Activated CD4-positive, alpha-beta T cell treated with anti-CD3 and anti-CD28 coated beads, Interleukin-2, amount 50 U/mL, for 24 hours (primary cell): ENCODE measurements at places on chromosomes 1 and 21.

DNA sequence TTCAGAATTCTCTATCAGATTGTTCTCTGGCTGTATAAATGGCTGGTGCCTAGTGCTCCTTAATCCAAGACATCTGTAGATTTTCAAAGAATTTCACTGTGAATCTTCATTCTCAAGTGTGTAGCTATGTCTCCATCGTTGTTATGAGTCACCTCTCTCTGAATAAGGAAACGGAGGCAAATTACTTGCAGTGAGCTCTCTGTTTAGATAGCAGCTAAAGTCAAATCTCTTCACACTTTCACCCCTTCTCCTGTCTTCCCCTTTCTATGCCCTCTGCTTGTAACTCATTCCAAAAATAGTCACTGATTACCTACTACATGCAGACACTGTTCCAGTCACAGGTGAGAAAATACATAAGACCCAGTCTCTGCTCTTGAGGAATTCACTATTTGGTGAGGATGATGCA lies 39.7 kb downstream of the CHML start:
- DNase-seq, result no peak

- DNase-seq, result no peak
These were observed 86.8 kb upstream of the RGS4 start for GRCh38 chr1:162982364-162982763.

DNA sequence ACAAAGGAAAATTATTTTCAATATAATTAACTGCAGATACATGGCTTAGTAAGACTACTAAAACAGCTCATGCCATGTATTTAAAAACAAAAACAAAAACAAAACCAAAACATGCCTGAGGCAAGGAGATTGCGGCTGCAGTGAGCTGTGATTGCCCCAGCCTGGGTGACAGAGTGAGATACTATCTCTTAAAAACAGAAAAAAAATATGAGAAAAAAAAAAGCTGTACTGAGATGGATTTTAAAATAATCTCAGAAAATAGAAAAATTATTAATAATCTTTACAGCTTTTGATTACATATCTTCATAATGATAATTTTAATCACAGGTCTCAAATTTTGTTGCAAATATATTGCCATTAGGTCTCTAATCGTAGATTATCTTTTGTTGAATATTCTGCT lies 24.0 kb upstream of the LIN9 start:
- no peak for DNase-seq

DNA sequence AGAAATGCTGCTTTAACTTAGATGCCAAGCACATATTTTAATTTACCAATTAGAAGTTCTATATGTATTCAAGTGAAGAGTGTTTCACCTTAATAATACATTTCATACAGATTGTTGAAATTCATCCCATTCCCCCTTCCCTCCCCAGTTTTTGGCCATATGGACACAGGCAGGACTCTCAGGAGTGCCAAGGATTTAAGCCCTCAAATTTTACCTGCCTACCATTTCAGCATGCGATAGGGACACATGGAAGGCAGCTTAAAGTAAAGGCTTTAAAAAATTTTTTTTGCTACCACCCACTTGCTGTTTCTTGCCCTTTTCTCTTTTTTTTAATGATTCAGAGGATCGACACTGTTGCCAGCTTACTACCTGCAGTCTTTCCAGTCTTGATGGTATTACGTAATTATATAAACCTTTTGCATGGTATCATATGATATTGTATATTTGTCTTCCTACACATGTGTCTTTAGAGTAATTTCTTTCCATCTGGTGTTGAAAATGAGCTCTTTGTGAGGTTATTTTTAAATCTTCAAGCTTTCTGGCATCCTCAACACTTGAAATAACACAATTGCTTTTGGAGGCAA lies 7.0 kb downstream of the EPB41 start:
- no peak for DNase-seq

GRCh38 chr1:93716163-93716562 lies 34.5 kb upstream of the BCAR3 start:
- no peak for DNase-seq

- DNase-seq, result no peak
These were observed 16.1 kb downstream of the PRRC2C start for GRCh38 chr1:171501305-171502024.

- no peak for DNase-seq
These were observed 366.9 kb downstream of the DPYD start for GRCh38 chr1:97553971-97554370.

DNA sequence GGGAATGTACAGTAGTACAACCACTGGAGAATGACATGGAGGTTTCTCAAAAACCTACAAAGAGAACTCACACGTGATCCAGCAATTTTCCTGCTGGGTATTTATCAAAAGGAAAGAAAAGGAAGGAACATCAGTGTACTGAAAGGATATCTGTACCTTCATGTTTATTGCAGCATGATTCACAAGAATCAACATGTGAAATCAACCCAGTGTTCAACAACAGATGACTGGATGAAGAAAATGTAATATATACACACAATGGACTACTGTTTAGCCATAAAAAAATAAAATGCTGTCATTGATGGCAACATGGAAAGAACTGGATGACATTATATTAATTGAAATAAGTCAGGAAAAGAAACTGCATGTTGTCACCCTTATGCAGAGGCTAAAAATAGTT lies 19.0 kb upstream of the CYP4A11 start:
- no peak for DNase-seq

GRCh38 chr1:28878796-28879195 lies 35.6 kb upstream of the EPB41 start:
- DNase-seq, result no peak

GRCh38 chr1:183124259-183124658 lies 61.8 kb upstream of the LAMC2 start:
- DNase-seq, result no peak

DNA sequence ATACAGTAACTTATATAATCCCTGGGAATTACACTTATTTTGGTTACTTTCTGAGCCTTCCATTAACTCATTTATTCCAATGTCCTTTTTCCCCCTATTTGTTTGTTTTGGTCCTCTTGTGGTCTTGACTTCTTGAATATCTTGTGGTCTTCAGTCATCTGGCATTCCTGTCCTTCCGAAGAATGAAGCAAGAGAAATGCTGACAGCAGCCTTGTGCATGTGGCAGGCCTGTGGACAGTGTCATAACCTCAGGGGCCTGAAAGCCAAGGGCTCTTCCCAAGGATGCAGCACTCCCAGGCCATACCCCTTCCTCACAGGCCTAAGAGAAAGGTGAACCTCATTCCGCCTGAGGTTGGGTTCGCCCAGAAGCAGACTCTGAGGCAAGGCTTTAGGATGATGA lies 470.2 kb downstream of the DISC1 start:
- DNase-seq, result no peak

GRCh38 chr1:54540582-54541295 lies 7.3 kb upstream of the ACOT11 start:
- DNase-seq, result no peak

DNA sequence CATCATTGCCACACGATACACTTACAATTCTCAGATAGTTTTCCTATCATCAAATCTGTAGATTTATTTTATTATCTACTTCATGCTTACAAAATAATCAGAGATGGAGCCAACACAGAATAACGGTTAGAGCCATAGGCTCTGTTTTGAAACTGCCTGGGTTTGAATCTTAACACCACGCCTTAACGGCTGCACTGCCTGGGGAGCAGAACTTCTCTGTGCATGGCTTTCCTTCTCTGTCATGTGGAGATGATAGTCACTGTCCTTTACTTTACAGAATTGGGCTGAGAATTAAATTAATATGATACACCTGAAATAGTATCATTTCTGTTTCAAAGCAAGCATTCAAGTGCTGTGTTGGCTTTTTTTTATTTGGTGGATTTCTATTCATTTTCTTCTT lies 177.8 kb downstream of the HMCN1 start:
- no peak for DNase-seq

- no peak for DNase-seq
These were observed 160.7 kb downstream of the KAZN start for GRCh38 chr1:14759042-14759818.
